ENCODE measurements at places on chromosomes 13 and 19. TPM values are rescaled to one million over a fixed set of nuclear protein-coding genes. Genes with fewer than 3 reads are reported as not detected.

DNA sequence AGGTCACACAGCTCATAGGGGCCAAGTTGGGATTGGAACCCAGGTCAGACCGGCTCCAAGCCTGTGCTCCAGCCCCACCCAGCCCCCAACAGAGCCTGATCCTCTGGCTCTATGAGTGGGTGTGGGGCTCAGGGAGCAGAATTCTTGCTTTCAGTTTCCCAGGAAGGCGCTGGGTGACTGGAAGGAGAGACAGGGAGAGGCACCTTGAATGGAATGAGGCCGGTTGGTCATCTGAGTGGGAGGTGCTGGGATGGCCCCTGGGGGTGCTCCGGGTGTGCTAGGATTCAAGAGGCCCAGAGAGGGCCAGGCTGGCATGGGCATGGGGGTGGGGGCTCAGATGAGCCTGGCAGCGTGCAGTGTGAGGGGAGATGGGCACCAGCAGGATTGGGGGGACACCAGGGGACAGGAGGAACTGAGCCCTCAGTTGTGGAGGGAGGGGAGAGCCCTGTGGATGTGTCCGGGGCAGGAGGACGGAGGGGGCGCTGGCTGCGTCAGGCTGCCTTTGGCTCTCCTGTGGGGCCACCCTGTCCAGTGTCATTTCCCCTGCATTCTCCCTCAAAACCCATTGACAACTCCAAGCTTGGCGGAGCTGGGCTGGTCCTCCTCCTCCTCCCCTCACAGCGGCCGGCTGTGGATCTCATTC, 31.2 kb upstream of the ANKRD10 start:
- DNase-seq: no peak

GRCh38 chr19:46451352-46451751, 20.0 kb downstream of the PNMA8A start:
- no peak for DNase-seq

- DNase-seq: no peak
Measured at GRCh38 chr13:36456577-36456976, 24.3 kb downstream of the CCNA1 start.

- DNase-seq: no peak
Measured at GRCh38 chr13:32438871-32439270, 10.9 kb upstream of the N4BP2L1 start.

DNA sequence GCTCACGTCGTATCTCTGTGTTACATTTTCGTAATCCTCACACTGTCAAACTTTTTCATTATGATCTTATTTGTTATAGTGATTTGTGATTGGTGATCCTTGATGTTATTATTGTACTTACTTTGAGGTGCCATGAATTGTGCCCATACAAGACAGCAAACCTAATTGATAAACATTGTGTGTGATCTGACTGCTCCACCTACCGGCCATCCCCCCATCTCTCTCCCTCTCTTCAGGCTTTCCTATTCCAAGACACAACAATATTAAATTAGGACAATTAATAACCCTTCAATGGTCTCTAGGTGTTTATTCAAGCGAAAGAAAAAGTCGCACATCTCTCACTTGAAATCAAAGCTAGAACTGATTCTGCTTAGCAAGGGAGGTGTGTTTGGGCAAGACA, 349.3 kb downstream of the RBM26 start:
- no peak for DNase-seq

DNA sequence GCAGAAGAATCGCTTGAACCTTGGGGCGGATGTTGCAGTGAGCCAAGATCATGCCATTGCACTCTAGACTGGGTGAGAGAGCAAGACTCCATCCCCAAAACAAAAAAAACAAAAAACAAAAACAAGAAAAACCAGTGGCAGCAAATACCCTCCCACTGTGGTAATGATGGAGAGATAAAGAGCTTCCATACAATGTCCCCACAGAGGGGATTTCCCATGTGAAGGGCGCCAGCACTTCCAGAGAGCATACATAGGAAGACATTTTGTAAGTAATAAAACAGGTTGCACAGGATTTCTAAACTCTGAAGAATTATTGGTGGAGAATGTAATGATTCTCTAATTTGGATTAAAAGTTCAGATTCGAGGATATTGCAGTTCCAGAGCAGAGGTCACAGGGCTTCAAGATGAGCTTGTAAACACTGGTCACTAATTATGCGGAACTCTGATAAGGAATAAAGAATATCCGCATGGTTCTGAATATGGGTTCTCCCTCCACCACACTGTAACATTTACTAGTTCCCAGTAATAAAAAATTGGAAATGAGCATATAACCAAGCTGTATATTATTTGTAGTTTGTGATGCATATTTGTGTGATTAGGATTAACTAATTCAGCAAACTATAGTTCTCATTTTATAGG, 290.1 kb upstream of the SLC10A2 start:
- DNase-seq: no peak

DNA sequence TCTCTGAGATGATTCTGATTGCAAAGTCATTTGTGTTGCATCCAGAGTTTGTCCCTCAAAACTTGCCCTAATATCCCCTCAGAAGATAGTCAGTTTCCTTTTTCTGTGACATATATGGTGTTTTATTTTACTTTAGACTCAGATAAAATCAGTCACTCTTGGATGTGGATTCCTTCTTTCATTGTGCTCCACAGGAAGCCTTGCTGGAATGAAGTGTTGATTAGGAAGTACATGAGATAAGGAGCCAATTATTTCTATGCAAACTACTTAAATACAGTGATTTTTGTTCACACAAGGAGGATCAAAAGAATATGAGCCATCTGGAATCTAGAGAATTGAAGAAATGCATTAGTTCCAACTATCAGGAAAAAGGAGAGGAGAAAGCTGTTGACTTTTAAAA, 107.6 kb upstream of the RXFP2 start:
- DNase-seq: no peak

DNA sequence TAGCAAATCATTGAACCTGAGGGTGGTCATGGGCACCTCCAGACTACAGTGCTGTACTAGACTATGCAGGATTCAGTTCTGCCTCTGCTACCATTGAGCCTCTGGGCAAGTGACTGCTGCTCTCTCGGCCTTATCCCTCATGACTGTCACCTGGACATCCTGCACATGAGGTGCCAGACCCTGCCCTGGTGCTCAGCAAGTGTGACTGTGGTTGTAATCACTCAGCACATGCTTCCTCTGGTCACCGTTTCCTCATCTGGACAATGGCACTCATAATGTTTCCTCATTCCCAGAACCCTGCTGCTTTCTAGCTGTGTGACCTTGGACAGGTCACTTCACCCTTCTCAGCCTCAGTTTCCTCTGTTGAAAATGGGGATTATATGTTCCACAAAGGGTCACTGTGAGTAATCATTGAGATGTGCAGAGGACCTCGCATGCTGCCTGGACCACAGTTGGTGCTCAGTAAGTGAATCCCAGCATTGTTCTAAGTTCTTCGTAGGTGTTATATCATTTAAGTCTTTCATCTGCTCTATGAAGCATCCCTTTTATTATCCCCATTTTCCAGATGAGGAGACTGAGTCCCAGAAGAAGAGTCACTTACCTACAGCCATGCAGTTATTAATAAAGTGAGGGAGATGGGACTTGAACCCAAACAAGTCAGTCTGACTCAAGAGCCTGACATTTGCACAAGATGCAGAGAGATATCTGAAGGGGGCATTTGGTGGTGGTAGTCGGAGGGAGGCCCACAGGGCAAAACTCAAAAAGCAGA, 3.2 kb downstream of the SYT3 start:
- DNase-seq: no peak

DNA sequence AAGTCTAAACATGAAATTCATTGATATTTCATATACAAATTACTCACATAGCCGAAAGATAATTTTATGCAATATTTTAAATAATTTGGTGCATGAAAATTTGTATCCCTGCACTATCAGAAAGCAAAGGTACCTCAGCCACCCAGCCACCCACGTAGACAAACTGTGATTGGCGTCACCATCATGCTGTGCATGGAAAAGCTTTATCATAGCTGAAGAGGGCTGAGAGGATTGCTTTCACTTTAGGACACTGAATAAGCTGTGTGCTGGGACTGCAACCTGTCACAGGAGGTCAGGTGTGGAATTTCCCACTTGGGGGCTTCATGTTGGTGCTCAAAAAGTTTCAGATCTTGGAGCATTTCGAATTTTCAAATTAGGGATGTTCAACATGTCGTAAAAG, 96.3 kb downstream of the MYCBP2 start:
- DNase-seq: no peak

DNA sequence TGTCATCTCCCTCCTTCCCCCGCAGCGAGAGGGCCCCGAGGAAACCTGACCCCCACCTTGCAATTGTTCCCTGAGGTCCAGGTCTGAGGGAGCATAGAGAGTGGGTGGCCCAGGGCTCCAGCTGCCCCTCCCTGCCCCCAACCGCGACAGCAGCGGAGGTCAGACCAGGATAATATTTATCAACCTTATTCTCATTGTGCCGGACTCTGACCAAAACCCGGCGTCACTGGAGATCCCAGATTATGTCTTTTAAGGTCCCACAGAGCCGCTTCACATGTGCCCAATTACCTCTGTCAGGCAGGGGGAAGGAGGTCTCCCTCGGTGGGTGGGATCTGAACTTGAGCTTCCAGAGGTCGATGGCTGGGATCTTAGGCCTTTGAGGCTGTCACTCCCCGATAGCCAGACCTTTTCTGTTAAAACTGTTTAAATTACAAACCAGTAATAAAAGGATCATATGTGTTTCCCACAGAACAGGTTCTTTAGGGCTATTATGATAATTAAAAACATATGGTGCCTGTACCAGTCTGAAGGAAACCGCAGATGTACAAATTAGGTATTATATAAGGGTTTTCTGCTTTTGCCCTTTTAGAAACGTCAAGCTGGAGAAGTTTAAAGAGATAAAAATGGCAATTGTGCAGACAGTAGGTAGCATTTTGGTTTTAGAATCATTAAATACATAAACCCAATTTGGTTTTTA, 195.5 kb downstream of the ZNF536 start:
- no peak for DNase-seq

DNA sequence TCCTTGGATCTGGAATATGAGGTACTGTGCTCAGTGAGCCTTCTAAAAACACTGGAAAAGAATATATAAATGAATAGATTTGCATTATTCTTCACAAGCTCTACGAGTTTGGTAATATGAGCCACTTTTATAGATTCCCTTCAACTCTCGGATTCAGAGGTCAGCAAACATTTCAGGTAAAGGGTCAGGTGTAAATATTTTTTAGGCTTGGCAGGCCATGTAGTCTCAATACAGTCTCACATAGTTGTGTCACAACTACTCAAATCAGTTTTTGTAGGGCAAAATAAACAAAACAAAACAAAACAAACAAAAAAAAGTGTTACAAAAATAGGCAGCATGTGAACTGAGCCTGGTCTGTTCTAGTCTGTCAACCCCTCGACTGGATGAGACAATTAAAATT, 57.4 kb downstream of the PSPC1 start:
- DNase-seq: no peak

GRCh38 chr13:106104281-106104901, 431.1 kb downstream of the EFNB2 start:
- no peak for DNase-seq

DNA sequence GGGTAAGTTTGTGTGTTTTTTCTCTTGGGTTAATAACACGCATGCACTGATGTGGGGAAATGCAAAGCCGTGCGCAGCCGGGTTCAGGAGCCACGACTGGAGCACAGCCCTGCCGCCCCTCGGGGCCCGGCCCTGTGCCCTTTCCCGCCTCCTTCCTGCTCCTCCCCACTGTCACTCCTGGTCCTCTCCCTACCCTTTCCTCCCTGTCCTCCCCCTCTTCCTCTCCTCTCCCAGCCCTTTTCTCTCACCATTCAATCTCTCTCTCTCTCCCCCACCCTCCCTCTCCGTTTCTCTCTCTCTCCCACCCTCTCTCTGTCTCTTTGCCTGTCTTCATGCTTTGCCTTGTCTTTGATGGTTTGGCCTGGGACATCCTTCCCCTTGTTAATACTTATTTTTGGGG, 27.2 kb downstream of the PLEKHJ1 start:
- DNase-seq: no peak

DNA sequence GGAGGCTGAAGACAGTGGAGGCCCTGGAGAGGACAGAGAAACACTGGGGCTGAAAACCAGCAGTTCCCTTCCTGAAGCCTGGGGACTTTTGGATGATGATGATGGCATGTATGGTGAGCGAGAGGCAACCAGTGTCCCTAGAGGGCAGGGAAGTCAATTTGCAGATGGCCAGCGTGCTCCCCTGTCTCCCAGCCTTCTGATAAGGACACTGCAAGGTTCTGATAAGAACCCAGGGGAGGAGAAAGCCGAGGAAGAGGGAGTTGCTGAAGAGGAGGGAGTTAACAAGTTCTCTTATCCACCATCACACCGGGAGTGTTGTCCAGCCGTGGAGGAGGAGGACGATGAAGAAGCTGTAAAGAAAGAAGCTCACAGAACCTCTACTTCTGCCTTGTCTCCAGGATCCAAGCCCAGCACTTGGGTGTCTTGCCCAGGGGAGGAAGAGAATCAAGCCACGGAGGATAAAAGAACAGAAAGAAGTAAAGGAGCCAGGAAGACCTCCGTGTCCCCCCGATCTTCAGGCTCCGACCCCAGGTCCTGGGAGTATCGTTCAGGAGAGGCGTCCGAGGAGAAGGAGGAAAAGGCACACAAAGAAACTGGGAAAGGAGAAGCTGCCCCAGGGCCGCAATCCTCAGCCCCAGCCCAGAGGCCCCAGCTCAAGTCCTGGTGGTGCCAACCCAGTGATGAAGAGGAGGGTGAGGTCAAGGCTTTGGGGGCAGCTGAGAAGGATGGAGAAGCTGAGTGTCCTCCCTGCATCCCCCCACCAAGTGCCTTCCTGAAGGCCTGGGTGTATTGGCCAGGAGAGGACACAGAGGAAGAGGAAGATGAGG, 1.5 kb downstream of the PPP1R15A start:
- no peak for DNase-seq

DNA sequence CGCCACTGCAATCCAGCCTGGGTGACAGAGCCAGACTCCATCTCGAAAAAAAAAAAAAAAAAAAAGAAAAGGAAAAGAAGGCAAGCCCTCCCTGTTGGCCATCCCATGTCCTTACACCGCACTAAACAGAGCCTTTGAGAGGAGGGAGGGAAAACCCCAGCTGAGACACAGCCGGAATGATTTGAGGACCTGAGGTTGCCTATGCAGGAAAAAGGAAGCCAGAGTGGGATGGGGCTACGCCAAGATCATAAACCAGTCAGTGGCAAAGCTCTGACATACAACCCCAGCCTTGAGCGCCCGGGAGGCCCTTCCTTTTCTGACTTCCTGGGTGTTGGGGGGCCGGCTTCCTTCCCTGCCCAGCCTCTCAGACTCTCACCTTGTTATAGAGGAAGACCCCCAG, 12.5 kb upstream of the CHERP start:
- no peak for DNase-seq

GRCh38 chr13:95457294-95457693, 95.2 kb upstream of the CLDN10 start:
- no peak for DNase-seq

GRCh38 chr19:13214036-13214730, 64.0 kb downstream of the IER2 start:
- no peak for DNase-seq

GRCh38 chr19:11115895-11116446, 26.7 kb downstream of the LDLR start:
- no peak for DNase-seq

GRCh38 chr13:24613755-24614154, 66.5 kb upstream of the ATP12A start:
- no peak for DNase-seq

OR4F17 gene
- not detected for total RNA-seq

NAPSA gene
- not detected for total RNA-seq

FPR2 gene
- total RNA-seq: 5.9 TPM

C5AR2 gene
- total RNA-seq: 25.7 TPM

KLK3 gene
- not detected for total RNA-seq

IZUMO2 gene
- total RNA-seq: not detected
